NCI-H1105 (cell line): ENCODE measurements at places on chromosomes 2 and 18.

DNA sequence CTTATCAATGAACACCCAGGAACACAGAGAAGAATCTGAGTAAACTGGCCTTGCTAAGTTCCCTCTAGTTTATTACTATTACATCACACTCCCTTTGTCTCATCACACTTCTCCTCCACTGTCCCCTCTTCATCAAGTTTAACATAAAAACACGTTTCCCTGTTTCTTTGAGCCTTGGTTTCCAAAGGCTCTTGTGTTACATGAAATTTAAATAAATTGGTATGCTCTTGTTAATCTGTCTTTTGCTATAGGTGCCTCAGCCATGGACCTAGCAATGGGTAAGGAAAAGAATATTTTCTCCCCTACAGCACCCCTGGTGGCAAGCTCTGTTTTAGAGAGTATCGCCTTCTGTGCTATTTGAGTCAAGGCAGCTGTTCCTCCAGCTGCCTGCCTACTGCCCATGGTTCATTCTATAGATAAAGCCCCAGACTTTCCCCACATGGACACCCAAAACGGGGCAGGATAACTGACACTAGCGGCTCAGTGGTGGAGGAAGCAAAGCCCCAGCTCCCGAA is 31.8 kb downstream of the TGIF1 start:
- no peak for DNase-seq

DNA sequence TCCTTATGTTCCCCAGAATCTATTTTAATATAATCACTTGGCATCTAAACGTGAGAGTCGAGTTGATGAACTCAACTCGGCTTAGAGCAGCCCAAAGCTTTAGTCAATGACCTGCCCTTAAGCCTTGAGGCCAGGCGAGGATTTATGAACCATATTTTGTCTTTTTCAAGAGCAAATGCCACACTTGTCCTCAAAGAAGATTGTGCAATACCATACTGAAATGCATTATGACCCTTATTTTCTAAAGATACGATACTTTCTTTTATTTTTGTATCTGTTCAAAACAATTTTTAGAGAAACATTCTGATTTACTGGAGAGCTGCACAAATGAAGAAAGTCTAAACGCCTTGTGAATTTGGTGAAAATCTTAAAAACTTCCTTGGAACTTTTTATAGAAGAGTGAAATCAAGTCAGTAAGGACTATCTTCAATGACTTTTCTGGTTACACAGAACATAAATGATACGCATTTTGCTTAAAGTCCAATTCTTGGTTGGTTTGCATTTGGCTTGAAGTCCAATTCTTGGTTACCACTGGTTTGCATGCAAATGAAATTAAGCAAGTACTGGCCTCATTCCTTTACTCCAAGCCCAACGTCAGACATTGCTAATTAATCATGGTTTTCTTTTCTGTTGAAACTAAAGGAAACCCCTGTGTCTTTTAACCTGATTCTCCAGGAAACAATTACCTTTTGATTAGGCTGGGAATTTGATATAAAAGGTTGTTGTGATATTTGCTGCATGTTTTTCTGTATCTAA is 105.8 kb upstream of the CAVIN2 start:
- DNase-seq = no peak

DNA sequence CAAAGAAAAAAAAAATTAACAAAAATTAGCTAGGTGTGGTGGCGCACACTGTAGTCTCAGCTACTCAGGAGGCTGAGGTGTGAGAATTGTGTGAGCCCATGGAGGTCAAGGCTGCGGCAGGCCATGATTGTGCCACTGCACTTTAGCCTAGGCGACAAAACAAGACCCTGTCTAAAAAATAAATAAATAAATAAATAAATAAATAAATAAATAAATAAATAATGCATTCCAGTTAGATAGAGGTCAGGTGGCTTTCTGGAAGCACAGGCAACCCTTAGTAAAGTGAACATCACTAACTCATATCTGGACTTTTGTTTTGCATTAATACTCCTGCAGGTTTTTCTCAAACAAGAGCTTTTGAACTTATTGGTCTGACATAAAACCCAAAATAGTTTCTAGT is 206.8 kb downstream of the L3MBTL4 start:
- DNase-seq = no peak

- DNase-seq = no peak
Observed at GRCh38 chr2:148582679-148583511, 61.7 kb upstream of the EPC2 start.

DNA sequence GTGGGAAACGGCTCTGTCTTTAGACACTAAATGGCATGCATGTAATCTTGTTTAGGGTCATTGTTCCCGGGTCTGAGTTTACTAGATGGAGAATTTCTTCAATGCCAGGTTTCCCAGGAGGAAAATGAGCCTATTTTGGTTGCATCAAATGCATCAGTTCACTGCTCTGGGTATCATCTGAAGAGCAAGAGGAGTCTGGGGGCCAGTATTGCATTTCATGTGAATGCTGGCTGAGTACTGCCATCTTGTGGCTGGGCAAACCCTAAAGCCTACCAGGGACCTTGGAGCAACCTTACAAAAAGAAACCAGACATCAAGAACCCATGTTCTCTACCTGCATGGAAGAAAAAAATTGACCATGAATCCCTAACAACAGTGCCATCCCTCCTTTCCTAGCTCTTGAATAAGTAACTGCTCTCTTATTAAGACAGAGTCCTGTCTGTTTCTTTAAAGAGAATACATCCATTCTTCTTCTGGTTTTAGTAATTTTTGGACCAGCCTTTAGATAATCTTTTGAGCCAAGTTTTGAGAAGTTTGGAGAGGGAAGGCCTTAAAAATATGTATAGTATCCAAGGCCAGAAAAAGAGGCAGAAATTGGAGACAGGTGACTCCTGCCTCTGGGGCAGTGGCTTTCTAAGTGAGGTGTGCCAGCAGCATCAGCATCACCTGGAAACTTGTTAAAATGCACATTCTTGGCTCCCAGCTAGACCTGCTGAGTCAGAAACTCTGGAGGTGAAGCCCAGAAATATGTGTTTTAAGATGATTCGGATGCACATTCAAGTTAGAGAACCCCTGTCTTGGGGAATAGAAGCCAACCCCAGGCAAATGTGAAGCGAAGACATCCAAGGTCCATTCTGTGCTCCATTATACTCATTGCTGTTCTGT is 261.0 kb upstream of the CXCR4 start:
- peak; percentile 61 for DNase-seq

GRCh38 chr2:34121076-34121475 is 522.0 kb upstream of the FAM98A start:
- DNase-seq = no peak

DNA sequence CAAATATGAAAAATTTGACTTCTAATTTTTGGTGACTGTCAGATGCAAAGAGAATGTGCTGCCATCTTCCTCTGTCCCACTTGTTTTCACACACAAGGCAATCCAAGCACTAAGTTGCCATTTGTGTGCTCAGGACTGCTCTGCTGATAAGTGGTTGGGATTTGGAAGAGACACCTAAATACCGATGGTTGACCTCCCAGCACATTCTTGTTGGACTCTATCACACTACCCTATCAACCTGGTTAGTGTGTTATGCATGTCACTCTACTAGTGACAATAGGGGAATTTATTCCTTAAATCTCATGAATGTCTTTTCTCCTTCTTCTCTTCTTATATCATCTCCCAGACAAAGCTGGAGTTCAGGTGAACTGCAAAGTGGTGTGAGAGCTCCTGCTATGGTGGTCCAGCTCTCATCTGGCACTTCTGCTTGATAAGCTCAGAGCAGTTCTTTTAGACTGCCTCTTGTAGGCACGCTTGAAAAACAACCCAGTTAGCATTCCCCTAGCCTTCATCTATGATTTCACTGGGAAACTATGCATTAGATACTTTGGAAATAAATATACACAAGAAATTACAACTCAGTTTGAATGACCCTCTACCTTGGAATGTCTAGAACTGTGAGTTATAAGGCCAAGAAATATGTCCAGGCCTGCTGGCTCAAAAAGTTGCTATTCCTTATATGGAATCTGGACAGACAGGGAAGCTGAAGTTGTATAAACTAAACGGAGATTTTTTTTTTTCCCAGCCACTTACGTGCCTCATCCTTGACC is 404.8 kb downstream of the MEIS1 start:
- no peak for DNase-seq

DNA sequence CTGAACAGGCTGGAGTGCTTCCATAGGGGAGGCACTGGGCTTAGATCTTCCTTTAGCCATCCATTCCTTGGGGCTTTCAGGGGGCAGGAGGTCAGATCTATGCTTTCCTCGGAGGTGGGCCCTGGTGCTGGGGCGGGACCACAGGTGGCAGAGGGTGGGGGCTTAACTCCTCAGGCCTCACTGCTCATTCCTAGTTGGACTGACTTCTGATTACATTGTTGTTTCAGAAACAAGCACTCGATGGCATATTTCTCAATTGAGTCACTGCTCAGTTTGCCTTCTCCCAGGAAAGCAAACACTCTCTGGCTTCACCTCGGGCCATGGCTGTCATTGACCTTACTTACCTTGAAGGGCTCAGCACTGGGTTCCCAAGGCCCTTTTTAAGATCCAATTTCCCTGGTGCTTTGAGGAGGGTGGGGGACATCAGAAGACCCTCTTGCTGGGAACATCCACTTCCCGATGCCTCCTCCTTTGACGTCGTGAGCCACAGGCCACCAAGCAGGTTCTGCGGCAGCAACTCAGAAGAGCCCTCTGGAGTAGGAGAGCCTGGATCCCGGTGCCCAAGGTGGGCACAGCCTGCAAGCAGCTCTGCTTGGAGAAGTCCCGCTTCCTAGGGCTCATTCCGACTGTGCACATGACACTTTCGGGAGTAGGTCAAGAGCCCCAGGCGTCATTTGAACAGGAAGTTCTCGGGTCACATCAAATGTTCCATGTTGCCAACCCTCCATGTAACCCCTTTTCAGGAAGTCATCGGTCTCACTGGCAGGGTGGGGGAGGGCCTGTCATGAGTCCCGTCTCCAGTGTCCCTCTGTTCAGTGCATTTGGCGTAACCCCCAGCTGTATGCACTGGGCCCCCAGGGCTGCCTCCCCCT is 40.6 kb downstream of the SDC1 start:
- DNase-seq = no peak

DNA sequence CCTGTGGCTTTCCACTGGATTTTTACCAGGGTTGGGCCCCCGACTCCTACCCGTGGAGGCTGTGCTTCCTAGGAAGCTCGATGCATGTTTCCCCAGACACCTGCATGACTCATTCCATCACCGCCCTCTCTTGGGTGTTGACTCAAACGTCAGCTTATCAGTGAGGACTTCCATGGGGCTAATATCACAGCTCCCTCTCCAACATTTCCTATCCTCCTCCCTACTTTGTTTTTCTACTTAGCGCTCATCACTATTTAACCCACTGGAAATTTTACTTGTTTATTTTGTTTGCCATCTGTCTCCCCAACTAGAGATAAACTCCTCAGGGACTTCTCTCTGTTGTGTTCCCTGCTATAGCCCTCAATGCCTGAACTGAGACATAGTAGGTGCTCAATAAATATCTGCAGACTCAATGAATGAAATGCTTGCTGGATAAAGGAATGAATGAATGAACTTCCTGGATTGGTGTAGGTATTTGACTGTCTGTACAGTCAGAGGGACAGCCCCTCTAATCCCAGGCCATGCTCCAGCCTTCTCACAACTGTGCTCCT is 89.7 kb upstream of the MSH2 start:
- DNase-seq = no peak

GRCh38 chr2:176763851-176764404 is 448.7 kb upstream of the HNRNPA3 start:
- DNase-seq = no peak

- DNase-seq = no peak
Observed at GRCh38 chr2:148702475-148702874, 57.9 kb downstream of the EPC2 start.

GRCh38 chr2:230269715-230270114 is 44.2 kb downstream of the SP140 start:
- no peak for DNase-seq

DNA sequence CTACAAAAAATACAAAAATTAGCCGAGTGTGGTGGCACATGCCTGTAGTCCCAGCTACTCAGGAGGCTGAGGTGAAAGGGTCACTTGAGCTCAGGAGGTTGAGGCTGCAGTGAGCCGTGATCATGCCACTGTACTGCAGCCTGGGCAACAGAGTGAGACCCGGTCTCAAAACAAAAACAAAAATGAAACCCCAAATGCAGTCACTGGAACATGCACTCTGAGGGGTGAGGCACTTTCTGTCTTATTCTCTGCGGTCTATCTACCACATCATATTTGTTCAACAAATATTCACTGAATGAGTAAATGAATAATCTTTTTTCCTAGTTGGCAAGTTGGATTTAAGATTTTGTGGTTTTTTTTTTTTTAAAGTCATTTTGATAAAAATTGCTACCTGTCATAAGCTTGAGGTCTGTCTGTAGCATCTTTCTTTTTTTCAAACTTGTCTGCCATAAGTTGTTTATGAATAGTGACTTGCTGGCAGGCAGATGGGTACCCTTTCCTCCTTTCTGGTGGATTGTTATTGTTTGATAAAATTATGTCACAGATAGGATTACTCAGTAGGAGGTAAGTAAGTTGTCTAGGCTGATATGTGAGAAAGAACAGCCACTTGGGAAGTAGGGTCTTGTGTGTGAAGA is 11.8 kb downstream of the CHRNA1 start:
- DNase-seq = no peak

DNA sequence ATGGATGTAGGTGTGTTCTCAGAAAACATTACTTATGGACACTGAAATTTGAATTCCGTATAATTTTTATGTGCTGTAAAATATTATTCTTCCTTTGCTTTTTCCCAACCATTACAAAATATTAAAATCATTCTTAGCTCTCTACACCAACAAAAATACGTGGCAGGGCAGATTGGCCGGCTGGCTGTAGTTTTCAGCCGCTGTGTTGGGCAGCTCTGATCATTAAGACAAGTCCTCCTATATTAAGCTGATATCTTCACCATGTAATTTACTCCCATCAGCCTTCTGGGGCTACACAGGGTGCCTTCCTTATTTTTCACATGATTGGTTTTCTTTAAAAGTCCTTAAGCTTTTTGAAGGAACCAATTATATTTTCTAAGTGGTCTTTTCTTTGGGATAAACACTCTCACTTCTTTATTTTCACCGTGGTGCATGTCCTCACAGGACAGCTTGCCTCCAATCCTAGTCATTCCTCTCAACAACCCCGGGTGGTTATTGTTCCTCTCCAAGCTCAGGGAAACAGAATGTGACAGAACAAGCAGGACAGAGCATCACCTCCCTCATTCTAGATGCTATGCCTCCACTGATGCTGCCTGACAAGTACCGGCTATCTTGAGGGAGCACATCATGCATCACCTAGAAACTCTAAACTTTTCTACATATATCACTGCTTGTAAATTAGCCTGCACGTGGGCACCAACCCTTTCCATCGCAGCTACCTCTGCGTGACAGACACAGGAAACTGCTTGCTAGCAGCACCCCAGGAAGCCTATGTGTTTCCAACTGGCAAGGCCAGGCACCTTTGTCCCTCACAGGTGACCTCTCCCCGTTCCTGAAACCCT is 362.3 kb downstream of the MYCN start:
- no peak for DNase-seq

GRCh38 chr2:56473524-56473923 is 289.7 kb downstream of the CCDC85A start:
- no peak for DNase-seq
